ENCODE measurements at places on chromosomes 16 and 17.
A peak's percentile ranks its signal among the peaks of the same experiment; 100 is the strongest.

- no peak for DNase-seq
These were observed 7.5 kb upstream of the CALB2 start for GRCh38 chr16:71350821-71351557.

DNA sequence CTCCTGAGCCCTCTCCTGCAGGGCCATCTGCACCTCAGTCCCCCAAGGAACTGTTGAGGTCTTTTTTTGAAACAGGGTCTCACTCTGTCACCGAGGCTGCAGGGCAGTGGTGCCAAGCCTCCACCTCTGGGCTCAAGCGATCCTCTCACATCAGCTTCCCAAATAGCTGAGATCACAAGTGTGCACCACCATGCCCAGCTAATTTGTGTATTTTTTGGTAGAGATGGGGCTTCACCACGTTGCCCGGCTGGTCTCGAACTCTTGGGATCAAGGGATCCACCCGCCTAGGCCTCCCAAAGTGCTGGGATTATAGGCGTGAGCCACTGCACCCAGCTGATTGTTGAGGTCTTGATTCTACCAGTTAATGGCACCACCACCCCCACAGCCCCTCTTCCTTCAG lies 27.9 kb upstream of the ENDOV start:
- no peak for DNase-seq

- no peak for DNase-seq
These were observed 15.8 kb upstream of the ZNF19 start for GRCh38 chr16:71504901-71505300.

- no peak for DNase-seq
These were observed 6.6 kb downstream of the ENDOV start for GRCh38 chr17:80421381-80422090.

GRCh38 chr17:49848739-49849138 lies 870 bp upstream of the TAC4 start:
- no peak for DNase-seq

DNA sequence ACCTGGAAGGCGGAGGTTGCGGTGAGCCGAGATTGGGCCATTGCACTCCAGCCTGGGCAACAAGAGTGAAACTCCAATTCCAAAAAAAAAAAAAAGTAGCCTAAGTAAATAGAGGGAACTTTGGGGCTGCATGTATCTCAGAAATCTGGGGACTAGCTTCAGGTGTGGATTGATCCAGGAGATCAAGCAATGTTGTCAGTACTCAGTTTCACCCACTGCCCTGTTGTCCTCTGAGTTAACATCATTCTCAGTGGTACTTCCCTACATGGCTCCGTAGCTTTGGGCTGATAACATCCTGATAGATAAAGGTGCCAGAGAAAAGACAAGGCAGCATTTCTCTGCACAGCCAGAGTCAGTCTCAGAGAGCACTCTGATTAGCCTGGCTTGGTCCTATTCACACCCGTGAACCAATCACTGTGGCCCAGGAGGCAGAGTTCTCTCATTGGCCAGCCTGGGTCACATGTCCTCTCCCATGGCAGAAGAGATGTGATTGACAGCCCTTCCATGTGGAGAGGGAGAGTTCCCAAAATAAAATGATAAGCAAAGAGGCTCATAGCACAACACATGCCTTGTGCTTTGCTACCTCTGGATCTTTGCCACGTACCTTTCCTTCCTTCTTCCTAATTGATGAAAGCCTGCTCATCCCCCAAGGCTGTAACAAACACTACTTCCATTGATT lies 99.6 kb downstream of the ABCC1 start:
- DNase-seq = no peak

DNA sequence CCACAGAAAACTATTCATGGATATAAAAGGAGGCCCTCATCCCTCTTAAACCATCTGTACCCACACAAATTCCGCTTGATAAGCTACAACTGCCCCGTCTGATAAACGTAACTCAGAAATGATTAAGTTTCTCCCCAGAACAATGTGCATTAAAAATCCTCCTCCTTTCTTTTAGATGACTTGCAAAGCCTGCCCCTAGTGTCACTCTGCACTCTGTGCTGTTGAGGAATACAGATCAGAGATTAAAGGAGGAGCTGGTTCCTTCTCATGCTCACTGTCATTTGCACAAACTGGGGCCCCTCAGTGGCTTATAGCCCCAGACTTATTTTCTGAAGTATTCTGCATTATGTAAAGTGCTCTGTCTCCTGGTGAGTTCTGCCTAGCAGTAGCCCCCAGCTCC lies 33.3 kb downstream of the CDRT15 start:
- no peak for DNase-seq

DNA sequence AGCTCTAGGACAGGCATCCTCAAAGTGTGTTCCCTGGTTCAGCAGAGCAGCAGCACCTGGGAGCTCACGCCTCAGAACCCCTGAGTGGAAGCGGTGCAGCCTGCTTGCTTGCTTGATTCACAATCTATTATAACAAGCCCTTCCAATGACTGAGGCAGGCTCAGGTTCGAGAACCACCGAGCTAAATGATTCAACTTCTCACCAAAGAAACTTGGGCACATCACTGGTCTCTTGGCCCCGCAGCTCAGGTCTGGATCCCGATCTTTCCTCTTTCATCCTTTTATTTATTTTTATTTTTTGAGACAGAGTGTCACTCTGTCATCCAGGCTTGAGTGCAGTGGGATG lies 24.5 kb downstream of the CLUH start:
- DNase-seq = no peak

DNA sequence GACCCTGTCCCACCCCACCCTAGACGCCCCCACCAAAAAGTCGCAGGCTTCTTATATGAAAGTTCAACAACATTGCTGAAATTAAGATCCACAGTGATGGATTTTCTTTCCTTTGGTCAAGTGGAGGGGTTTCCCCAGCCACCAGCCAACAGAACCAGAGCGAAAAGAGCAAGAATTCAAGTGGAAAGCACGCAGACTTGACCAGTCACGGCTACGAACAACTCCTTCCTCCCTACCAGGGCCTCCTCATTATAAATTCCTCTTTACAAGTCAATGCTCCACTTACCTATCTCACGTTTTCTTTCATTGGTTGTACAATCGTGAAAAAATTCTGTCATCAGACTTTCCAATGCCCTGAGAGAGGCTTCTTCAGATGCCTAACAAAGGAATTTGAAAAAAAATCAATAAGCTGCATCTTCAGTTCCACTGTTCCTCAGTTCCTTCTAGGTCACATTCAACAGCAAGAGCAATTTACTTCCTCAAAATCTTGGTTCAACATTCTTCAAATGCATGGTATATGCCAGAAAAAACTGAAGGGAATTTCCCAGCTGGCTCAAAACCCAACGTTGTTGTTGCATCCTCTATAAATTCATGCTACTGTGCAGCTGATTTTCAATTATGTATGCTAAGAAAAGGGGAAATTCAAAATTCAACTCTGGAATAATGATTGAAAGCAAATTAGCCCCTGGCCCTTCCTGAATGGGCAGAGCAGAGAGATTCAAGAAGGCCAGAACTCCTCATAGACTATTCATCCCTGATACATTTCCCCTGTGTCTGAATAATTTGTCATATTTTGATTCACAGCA lies 30.9 kb downstream of the XPO6 start:
- DNase-seq = peak; percentile 67

GRCh38 chr16:27879601-27880247 lies 183.8 kb downstream of the GSG1L start:
- DNase-seq = no peak

DNA sequence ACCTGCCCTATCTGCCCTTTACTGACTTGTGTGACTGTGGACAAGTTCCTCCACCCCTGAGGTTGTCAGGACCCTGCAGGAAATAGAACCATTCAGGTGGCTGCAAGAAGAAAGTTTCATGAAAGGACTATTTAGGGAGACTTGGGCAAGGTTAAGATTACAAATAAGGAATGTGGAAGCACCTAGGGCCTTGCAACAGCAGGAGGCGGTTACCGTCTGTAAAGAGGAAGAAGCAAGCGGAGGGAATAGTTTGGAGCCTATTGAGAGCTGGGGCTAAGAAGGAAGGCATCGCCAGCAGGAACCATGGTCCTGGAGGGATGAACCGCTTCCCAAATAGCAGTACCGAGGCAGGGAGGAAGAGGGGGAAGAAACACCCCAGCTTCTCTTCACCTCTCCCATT lies 132.4 kb downstream of the PRKCB start:
- no peak for DNase-seq

- DNase-seq = no peak
These were observed 17.5 kb downstream of the ZNF18 start for GRCh38 chr17:11979795-11980194.

DNA sequence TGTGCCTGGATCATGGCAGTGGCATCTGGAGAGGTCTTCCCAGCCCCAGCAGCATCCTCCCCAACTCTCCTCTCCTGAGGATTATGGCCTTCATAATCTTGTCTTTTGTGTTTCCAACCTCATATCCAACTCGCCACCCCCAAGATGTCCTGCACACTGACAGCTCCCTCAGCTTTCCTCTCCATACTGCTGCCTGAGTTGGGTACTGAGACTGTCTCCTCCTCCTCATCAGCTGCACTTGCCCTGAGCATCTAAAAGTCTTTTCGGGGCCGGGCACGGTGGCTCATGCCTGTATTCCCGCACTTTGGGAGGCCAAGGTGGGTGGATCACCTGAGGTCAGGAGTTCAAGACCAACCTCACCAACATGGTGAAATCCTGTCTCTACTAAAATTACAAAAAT lies 2.0 kb downstream of the CD300LB start:
- no peak for DNase-seq

GRCh38 chr16:22970209-22970865 lies 156.4 kb downstream of the HS3ST2 start:
- DNase-seq = no peak

DNA sequence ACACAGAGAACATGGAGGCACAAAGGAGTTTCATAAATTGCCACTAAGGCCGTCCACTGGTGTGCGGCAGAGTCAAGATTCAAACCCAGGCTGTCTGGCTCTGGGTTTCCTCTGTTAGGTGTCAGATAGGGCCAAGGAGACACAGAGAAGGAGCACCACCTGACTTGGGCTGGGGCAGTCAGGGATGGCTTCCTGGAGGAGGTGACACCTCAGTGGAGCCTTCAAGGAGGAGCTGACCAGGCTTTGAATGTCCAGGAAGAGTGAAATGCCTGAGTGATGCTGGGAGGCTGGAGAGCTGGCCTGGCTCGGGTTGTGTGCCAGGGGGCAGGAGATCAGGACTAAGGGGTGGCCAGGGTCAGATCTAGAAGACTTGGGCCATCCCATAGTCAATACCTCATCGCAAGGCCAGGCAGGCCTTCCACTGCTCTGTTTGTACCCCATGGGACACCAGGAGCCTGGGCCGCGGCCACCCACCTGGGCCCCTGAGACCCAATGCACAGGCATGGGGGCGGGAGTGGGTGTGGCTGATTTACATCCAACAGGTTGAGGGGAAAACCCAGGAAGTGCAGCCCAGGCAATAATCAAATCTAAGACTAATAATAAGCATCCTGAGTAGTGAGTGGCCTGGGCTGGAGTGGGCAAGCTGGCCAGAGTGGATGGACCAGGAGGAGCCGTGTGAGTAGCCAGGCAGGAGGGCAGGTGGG lies 73.7 kb downstream of the USP22 start:
- DNase-seq = no peak

- no peak for DNase-seq
These were observed 26.4 kb upstream of the CD300E start for GRCh38 chr17:74649909-74650308.

DNA sequence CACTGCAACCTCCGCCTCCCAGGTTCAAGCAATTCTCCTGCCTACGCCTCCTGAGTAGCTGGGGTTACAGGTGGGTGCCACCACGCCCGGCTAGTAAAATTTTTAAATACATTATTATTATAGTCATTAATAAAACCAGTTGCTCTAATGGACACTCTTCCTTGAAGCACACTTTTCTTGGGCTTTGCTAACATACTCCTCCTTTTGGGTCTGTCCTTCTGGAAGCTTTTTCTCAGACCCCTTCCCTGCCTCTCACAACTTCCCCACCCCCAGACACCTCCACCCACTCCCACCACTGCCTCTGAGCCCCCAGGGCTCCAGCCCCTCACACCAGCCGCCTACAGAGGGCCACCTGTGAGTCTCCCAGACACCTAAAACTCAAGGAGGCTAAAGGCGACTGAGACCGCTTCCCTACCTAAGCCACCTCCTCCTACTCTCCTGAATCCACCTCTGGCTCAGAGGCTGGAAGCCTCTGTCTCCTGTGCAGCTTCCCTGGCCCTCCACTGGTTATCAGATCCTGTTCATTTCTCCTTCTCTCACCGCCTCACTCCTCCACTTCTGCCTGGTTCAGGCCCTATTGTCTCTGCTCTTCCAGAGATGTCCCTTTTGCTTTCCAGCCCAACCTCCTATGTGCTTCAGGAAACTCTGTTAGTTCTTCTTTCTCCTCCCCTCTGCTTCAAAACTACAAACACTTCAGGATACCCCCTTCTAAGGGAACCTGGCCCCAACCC lies 2.1 kb upstream of the CUEDC1 start:
- no peak for DNase-seq

DNA sequence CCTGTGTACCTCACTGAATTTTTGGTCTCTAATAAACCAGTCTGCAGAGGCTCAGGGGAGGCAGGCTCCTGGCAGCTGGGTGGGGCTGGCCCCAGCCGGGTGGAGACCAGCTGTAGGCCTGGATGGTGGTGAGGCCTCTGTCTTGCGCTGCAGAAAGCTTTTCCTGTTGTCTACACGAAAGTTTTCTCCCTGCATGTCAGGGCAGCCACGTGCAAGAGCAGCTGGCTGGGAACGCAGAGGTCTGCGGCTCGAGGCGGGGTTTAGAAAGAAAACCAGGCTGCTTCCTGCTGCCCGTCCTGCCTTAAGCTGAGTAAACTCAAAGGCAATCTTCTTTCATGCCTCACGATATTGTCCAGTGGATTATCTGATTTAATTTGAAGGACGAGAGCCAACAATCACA lies 2.4 kb downstream of the SERPINF1 start:
- peak; percentile 89 for DNase-seq

GRCh38 chr17:68459037-68459639 lies 1.8 kb upstream of the WIPI1 start:
- DNase-seq = no peak

DNA sequence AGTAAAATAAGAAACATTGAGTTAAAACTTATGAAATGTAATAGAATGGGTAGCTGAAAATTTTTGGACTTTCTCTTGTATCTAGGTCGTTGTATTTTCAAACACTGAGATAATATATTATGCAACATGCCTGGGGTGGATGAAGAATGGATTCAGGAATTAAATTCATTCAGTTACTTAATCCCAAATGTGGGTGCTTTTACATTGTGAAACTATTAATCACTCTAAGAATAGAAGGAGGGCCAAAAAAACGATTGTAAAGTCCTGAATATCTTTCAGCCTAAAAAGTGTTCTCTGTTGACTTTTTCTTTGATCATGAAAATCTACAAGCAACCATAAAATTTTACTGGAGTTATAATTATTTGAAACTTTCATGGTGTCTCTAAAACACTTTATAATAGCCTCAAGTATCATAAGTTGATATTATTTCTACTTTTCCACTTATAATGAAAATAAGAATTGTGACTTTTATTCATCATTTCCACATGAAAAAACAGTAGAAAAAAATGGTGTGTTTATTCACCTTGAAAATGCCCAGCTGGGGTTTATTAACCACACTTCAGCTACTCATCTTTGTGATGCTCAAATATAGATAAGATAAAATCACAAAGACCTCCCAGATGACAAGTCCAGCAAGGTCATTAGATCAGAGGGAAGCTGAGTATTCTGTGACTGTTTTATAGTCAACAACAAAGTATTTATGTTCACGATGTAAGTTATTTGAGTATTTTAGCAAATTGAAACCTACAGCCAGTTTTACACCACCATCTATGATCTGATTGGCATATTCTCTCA lies 619.9 kb upstream of the SOX9 start:
- no peak for DNase-seq
